ENCODE measurements at places on chromosomes 11 and 22. TPM values are rescaled to one million over a fixed set of nuclear protein-coding genes. Genes with fewer than 3 reads are reported as not detected.

Gene IGLL1
- not detected for total RNA-seq

Gene SCGB1D2
- not detected for total RNA-seq

Gene MRGPRX3
- not detected for total RNA-seq

Gene SLC22A12
- total RNA-seq: not detected

Gene RAB38
- 4.7 TPM for total RNA-seq

Gene OR51B5
- not detected for total RNA-seq

Gene ARHGAP42
- total RNA-seq: 0.44 TPM

Gene POU2AF3
- total RNA-seq: not detected

Gene PNPLA3
- total RNA-seq: 0.15 TPM

Measured in activated CD8-positive, alpha-beta memory T cell treated with anti-CD3 and anti-CD28 coated beads for 36 hours (primary cell).